ENCODE measurements at places on chromosomes 2 and 18.

DNA sequence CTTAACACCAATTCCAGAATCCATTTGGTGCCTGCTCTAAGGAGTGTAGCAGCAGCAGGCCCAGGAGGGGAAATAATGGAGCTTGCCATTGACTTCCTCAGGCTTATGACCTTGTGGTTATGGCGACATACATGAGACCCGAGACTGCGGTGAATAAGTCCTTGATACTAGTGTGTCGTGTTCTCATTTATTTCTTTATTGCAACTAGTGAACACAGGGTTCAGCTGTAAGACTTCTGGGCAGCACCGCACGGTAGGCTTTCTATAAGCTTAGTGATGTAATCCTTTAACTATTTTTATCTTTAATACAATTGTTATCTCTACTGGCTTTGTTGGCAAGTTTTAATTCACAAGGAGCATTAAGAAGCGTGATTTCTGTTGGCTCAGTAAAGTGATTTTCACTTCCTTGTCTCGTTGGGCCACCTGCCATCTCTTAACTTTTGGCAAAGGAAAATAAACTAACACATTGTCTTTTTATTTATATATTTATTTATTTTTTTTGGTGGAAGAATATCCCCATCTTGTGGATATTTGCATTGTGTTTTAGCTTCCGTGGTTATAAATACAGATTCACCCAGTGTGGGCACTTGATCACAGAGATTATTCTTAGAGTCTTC, 139.8 kb downstream of the LTBP1 start:
- DNase-seq, result no peak

GRCh38 chr2:222280795-222281194, 18.0 kb downstream of the PAX3 start:
- DNase-seq, result no peak

GRCh38 chr18:48072428-48073204, 142.2 kb upstream of the SMAD2 start:
- DNase-seq, result no peak

GRCh38 chr2:48707466-48707865, 48.1 kb downstream of the LHCGR start:
- no peak for DNase-seq

DNA sequence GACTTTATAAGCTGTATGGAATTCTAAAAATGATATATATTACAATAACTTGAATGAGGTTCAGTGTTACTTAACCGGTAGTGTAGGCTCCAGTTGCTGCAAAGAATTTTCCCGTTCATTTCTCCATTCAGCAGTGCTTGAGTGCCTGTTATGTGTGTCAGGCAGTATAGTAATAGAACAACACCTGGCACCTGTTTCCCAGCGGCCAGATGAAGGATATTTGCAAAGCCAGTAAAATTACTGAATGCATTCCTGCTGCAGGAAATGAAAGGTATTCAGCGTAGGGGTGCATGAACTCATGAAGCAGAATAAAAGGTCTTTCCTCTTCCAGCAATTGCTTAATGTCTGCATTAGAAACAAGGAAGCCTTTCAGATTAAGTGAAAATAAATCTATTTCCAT, 18.8 kb downstream of the YPEL5 start:
- DNase-seq, result no peak

GRCh38 chr18:34972765-34973414, 68.3 kb upstream of the MAPRE2 start:
- no peak for DNase-seq

DNA sequence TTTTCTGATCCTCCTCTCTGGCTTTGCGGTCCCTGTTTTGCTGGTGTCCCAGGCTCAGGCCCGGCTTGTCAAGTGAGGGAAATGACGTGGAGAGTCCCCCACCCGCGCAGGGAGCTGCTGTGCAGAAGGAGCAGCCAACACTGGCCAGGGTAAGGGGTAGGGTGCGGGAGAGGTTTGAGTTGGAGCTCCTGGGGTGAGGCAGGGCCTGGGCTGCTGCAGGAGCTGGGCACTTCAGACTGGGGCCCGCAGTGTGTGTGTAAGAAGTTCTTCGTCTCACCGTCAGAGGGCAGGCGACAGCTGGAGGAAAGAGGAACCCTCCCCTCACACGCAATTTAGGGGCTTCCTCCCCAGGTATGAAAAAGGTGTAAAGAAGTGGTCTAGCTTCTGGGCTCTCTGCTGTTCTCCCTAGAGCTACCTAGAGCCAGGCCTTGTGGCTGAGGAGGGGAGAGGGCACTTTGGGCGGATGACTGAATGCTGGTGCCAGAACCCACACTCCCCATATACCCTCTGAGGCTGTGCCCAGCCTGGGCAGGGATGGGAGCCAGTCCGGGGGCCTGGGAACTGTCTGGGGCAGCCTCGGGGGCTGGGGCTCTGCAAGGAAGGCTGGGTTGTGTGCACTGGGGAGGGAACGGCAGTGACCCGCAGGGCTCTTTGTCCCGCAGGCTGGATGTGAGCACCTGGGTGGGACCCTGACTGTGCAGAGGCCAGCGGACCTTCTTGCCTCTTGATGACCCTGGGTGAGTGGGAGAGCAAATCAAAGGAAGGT, 11.8 kb downstream of the CELF4 start:
- no peak for DNase-seq

GRCh38 chr2:52072949-52073348, 1041.0 kb upstream of the NRXN1 start:
- no peak for DNase-seq

DNA sequence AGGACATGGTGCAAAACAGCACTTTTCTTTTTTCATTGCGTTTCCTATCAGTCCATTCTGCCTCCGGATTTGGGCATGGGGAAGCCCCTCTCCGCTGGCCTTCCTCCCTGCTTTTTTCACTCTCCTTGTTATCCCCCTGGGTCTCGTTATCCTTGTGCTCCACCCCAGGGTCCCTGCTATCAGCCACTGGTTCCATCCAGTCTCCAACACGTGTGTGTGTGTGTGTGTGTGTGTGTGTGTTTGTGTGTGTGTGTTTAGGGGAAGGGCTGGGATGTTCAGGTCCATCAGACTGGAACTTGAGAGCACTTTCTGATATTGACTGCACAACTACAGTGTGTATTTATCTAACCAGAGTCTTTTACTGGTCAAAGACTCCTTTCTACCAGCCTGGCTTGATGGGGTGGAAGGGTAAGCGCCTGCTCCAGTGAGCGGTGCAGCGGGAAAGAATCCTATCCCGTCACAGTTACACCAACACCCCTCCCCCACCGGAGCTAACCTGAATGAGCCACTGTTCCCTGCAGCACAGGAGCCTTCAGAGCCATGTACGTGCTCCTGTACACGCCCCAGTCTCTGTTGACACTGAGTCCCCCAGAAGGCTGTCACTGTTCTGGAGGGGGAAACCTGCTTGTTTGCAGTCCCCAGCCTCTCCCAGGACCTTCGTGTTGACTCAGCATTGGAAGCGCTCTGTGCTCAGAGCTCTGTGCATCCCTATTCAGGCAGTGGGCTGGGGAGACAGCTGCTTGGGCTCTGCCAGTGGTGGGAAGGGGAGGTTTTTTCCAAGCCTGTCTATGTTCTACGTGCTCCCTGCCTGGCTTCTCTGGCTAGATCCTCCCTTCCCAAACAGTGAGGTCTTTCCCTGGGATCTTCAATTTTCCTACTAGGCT, 4.6 kb downstream of the INHA start:
- no peak for DNase-seq

DNA sequence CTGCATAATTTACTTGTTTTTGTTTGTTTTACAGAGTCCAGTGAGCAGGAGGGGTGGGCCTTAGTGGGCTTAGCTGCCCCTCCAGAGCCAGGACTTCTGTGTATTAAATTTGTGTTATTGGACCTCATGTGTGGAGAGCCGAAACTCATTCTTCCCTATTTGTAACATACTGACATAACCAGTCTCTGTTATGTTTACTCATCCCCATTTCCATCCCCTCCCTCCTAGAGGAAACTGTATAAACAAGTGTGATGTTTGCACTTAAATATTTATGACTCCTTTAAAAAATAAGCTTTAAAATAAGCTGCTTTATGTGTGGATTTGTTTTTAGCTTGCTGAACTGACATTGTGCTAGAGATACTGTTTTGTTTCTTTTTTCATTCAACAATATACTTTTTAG, 13.8 kb downstream of the ZNF512 start:
- DNase-seq, result no peak

GRCh38 chr2:104318001-104318665, 535.8 kb upstream of the POU3F3 start:
- DNase-seq, result no peak

DNA sequence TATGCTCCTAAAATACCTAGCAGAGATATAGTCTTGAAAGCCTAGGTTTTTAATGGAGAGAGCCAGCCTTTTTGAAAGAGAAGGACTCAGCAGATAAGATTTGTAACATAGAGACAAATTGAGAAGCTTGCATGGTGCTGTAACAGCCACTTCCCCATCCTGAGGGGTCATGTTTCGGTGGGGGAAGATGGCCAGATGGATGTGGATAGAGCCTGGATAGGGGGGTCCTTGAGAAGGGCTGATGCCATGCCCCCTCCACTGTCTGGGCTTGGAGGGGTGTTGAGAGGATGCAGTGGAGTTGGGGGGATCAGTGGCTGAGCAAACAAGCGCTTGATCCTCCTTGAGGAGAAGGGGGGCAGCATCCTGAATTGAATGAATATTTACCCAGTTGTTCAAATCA, 178.0 kb upstream of the HS6ST1 start:
- DNase-seq, result no peak

GRCh38 chr2:220006152-220006621, 378.8 kb downstream of the SLC4A3 start:
- DNase-seq, result no peak

DNA sequence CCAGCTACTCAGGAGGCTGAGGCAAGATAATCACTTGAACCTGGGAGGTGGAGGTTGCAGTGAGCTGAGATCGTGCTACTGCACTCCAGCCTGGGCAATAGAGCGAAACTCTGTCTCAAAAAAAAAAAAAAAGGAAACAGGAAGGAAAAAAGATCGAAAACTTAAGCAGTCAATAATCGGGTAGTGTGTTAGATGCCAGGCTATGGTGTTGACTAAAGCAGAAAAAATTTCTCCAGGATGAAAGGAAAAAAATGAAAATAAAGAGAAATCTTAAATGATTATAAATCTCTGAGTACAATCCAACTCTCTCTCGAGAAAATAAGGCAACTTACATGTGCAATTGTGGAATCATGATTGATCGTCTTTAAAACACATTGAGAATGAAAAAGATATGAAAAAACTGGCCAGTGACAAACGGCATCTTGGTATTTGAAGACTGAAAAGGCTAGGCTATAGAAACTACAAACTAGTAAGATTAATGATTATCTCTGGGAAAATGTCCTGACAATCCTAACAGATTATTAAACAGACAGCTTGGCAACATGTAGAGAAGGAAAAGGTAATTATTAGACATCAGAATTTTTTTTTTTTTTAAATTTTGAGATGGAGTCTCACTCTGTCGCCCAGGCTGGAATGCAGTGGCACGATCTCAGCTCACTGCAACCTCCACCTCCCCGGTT, 16.3 kb upstream of the EPHA4 start:
- DNase-seq, result no peak

DNA sequence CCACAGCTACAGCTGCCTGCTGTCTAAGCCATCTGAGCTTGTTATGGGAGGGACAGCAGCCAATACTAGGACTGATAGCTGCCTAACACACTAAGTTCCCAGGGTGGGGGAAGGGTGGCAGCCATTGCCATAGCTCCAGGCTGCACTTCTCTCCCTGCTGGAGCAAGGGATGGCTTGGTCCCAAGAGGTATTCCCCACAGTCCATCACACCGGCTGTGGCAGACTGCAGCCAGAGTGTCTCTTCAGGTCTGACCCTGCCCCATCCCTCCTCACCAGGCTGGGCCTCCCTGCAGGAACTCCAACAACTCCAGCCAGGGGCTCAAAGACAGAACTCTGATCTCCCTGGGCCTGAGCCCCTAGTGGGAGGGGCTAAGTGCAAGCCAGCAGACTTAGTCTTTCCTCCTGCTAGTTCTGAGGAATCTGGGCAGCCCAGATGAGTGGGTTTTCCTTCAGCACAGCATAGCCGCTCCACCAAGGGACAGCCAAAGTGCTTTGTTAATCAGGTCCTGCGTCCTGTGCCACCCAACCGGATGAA, 632.1 kb downstream of the SOCS6 start:
- DNase-seq, result no peak

DNA sequence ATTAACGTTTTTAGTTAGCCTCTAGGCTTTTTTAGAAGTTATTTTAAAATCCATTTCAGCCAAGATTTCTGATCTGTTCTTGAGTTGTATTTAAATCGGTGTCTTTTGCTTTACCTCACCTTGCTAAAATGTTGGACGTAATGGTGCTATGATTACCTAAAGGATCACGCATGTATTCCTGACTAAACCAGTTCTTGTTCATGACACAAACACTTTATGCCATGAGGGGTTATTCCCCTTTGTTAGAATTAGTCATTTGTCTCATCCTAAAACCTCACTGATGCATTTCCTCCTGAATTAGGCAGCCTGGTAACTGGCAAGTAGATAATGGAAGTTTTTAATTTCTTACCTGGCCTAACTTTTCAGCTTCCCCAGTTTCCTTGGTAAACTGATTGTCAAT, 185.4 kb upstream of the TANK start:
- no peak for DNase-seq

GRCh38 chr2:209636076-209636475, 135.6 kb upstream of the UNC80 start:
- no peak for DNase-seq

DNA sequence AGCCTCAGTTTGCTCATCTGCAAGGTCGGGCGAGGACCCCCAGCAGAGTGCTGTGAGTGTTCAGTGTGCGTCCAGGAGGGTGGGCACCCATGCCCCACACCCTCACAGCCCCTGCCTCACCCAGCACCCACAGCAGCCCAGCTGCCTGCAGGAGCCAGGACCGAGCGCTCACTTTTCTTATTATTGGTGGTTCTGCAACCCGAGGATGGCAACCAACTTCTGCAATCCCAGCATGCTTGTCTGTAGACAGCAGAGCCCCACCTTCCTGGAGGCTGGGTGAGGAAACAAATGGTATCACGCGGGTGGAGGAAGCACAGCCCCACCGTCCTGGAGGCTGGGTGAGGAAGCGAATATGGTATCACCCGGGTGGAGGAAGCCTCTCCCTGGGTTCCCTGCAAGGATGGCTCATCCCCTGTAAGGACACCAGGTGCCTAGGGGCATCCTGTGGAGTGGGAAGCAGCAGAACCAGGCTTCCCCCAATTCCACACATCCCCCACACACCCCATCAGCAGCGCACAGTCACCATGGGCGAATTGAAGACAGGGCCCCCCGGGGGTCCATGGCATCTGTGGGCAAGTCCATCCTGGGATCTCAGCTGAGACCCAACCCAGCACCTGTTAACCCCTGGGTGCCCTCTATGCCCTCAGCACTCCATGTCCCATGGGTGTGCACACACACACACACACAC, 220.5 kb upstream of the RAB6C start:
- no peak for DNase-seq

Measured in cortex of kidney (tissue), 1 donor.